Stimulated activated CD8-positive, alpha-beta memory T cell treated with anti-CD3 and anti-CD28 coated beads, Interleukin-7, amount 100 ng/mL, for 1 hour (primary cell): ENCODE measurements at places on chromosomes 1 and 21.

- DNase-seq, result no peak
Measured at GRCh38 chr1:23692308-23692871, 784 bp downstream of the RPL11 start.

DNA sequence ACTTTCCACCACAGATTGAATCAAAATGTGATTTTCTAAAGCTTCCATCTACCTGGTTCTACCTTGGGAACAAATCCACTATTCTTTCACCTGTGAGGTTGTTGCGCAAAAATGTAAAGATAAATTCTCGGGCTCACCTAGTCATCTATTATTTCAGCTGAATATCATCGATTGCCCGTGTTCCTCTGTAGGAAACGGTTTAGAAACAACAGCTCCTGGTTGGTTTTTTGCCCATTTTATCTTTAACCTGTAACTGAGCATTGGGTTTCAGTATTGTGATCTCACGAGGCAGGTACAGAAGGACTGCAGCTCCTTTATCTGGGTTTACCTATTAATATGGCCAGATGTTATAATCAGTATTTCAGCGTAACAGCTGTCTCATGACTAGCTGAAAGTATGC lies 52.9 kb upstream of the LRRC8C start:
- DNase-seq, result no peak

GRCh38 chr1:157562515-157562914 lies 10.2 kb upstream of the FCRL5 start:
- no peak for DNase-seq

GRCh38 chr21:46538262-46538661 lies 66.6 kb downstream of the S100B start:
- DNase-seq, result no peak

- DNase-seq, result no peak
Measured at GRCh38 chr1:208985231-208985630, 598.3 kb upstream of the CAMK1G start.

GRCh38 chr1:66624412-66625060 lies 90.6 kb downstream of the SGIP1 start:
- no peak for DNase-seq

GRCh38 chr1:181486098-181486420 lies 2.7 kb downstream of the CACNA1E start:
- no peak for DNase-seq

DNA sequence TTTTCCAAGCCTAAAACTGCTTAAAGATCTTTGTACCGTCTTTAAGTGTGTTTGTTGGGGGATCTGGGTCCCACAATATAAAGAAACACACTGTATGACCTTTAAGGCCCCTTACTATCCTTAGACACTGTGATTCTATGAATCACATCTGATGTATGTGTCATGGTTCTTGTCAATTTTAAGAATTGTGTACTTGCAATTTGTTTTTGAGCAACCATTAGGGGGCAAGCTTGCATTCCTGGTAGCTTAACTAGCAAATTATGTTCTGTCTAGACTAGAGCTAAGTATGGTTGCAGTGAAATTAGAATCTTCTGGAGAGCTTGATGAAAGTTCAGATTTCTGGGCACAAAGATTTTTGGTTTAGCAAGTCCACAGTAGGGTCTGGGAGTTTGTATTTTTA lies 219.5 kb downstream of the TPR start:
- DNase-seq, result no peak

- DNase-seq, result no peak
Measured at GRCh38 chr1:116785006-116785405, 30.8 kb downstream of the CD2 start.

GRCh38 chr1:100265562-100265930 lies 470 bp upstream of the RTCA start:
- DNase-seq, result no peak

GRCh38 chr1:201424146-201424545 lies 2.6 kb upstream of the TNNI1 start:
- no peak for DNase-seq

DNA sequence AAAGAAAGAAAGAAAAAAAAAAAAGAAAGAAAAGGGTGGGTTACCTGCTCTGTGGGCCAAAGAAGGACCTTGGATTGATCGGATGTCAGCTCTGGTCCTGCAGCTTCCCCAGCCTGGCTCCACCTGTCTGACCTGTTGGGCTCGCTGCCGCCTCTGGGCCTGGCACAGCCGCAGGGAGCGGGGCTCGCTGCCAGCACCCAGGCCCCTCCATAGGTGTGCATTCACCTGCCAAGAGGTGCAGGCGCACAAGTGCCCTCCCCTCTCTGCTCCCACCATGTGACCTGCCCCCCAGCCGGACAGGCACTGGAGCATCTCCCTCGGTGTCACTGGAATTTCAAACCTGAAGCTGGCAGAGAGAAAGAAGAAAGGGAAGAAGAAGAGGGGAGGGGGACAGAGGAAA lies 33.1 kb upstream of the GPR157 start:
- no peak for DNase-seq

DNA sequence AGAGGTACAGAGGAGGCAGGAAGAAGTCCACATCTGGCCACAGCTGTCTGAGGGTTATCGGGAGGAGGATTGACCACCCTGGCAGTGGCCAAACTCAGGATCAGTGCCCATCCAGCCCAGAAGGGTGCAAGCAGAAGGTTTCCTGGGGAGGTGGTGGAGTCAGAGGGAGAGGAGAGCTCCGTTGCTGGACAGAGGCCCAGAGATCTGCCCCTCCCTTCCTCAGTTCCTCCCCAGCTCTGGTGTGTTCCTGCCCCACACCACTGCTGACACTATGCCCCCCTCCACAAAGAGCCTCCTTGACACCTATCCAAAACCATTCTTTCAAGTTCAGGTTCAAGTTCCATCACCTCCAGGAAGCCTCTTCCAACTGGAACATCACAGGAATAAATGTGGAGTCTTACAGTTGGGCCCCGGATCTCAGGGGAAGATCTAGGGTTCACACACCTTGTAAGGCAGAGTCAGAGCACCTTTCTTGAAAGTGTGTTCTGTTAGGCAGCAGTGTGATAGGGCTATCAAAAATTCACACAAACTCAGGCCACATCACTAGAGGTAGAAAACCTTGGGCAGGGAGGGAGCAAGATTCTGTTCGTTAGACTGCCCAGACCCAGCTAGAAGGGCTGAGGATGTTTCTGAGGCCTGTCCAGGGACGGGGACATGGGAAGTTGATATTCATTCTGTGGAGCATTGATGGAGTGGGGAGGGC lies 7.4 kb downstream of the LDLRAD1 start:
- no peak for DNase-seq

DNA sequence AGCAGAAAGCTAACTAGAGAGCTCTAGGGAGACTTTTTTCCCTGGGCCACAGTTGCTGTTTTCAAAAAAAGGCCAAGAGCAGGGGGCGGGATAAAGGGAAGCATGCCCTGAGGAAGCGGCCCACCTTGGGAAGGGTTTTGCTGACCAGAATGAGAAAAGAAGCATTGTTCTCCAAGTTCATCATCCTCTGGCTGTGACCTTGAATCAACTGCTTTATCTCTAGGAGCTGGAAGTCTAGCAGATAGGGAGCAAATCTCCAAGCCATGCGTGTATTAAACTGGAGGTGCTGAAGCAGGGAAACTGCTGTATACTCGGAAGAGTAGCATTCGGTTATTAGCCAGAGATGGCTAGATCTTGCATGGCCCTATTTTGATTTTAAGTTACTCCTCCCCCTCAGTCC lies 64.8 kb downstream of the ATP2B4 start:
- DNase-seq, result no peak

GRCh38 chr1:1528301-1529267 lies 11.8 kb downstream of the TMEM240 start:
- DNase-seq, result no peak

DNA sequence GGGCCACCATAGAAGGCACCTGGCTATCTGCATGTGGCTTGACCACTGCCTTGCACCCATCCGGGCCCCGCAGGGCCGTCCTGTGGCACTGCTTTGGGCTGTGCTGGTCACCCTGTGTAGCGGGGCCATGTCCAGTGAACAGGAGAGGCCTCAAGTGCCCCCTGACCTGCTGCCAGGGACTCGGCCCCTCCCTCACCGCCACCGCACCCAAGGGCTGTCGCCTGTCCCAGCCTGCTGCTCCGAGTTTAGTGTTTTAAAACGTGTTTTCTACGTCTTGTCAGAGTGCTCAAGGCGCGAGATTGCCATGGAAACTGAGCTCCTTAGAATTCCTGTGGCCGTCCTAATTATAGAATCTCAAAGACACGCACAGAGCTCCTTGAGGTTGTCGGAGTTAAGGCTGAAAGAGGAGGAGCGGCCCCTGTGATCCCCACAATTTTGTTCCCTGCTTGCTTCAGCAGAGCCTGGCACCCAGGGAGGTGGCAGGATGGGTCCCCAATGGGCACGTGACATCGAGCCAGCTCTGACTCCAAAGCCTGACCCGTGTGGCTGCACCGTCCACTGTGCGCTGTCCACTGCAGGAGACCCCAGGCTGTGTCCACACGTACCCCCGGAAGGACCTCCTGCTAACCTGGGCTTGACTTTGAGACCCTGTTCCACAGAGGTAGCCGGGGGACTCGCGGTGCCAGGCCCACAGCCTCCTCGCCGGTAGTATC lies 66.2 kb downstream of the FAAP20 start:
- no peak for DNase-seq

DNA sequence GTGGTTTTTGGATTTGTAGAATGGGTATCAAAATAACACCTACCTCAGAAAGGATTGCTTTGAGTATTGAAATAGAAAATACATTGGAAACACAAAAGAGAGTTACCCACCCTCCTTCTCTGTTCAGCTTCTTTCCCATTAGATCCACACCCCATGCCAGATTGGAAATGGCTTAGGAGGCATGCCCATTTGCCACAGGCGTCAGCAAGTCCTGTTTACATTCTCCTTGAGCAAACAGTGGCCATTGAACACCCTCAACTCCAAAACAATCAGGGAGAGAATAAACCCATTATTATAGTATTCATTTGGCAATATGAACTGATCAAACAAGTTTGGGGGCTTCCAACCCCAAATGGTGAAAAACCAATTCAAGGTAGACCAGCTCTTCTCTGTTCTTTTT lies 2.4 kb downstream of the ELAPOR1 start:
- no peak for DNase-seq

DNA sequence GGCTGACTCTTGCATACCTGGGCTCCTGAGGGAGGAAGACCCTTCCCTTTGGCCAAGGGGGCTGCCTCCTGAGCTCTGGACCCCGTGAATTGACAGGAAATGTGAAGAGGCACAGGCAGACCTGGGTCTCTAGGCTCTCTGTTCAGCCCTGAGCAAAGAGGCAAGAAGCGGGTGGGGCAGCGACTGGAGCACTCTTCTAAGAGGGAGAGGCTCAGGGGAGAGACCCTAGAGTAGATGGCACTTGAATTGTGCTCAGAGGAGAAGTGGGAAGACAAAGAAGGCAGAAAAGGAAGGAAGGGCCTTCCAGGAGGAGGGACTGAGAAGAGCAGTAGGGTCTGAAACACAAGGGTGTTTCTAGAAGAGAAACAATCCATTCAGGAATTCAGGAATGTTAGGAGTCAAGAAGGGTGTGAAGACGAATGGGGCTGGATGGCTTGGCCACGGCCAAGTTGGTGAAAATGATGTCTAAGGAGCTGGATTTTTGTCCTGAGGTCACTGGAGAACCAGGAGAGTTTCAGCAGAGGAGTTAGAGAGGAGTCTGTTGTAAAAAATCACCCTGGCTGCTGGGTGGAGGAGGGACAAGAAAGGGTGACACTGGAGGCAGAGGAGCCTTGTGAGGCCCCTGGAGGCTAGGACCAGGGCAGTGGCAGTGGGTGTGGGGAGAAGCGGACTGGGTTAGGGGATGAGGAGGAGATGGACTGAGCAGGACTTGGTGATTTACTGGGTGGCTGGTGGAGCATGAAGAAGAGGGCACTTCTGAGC lies 5.3 kb downstream of the TIE1 start:
- no peak for DNase-seq

DNA sequence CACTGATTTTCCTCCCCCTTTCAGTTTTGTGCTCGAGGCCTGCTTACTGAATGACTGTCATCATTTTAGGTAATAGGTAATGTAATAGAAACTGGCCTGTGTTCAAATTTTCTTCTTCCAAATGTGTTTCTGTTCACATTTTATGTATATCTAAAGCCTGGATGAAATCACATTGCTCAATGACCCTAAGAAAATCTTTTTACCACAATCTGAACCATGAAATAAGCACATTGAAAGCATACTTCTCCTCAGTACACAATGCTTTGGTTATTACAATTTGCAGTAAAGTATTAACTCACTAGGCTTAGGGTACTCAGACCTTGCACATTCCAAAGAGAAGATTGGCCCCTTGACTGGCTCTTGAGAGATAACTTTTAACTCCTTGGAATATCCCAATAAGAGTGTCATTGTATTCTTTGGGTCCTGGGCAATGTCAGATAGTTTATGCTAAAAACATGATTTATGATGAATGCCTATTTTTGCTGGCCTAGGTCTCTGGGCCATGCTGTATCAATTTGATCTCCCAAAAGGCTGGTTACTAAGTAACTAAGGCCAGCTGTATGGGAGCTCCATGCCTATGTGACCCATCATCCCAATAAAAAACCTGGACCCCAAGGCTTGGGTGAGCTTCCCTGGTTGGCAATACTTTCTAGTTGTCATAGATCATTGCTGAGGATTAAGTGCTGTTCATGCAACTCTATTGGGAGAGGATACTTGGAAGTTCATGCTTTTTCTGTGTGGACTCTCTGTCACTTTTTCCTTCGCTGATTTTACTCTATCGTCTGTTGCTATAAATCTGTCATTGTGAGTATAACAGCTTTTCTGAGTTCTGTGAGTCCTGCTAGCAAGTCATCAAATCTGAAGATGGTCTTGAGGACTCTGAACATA lies 293.9 kb downstream of the GRIK1 start:
- no peak for DNase-seq

DNA sequence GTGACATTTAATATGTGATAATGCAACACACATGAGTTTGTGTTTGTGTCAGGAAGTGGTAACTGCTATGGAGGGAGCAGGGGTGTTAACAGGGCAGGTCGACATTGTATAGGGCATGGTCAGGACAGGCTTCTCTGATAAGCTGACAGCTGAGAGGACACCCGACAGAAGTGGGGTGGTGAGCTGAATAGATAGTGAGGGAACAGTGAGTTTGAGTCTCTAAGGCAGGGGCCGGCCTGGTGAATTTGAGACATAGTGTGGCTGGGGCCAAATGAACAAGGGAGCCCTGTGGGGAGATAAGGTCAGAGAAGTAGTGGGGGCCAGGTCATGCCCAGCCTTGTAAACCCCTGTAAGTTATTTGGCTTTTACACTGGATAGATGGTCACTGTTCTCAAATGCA lies 217.4 kb upstream of the KIAA0040 start:
- no peak for DNase-seq
